Right atrium auricular region (tissue), 2 donors: ENCODE measurements at places on chromosomes 2 and 18. TPM values are rescaled to one million over a fixed set of nuclear protein-coding genes. Genes with fewer than 3 reads are reported as not detected.

The GULP1 gene
- 7.5 TPM for total RNA-seq

The NPC1 gene
- 16.2 TPM for total RNA-seq

The MRPL53 gene
- 81.4 TPM for total RNA-seq

The L3MBTL4 gene
- total RNA-seq: 6.6 TPM

The ANKRD12 gene
- total RNA-seq: 32.3 TPM

The SOX11 gene
- total RNA-seq: 0.71 TPM

The IRS1 gene
- total RNA-seq: 14.6 TPM

The ARHGEF33 gene
- 0.24 TPM for total RNA-seq

The HRH4 gene
- total RNA-seq: not detected

The CNDP1 gene
- not detected for total RNA-seq

The TUBA4B gene
- total RNA-seq: not detected

The EGR4 gene
- not detected for total RNA-seq

The AKAIN1 gene
- not detected for total RNA-seq

The ZCCHC2 gene
- 16.8 TPM for total RNA-seq

The LHCGR gene
- not detected for total RNA-seq

The EHBP1 gene
- total RNA-seq: 22.4 TPM

The ANKRD30B gene
- total RNA-seq: not detected

The SKOR2 gene
- not detected for total RNA-seq

The SERPINB13 gene
- not detected for total RNA-seq

The NDUFAF7 gene
- total RNA-seq: 10.1 TPM

The TGFA gene
- total RNA-seq: 1.7 TPM

The DSEL gene
- 6.8 TPM for total RNA-seq

The NPAS2 gene
- 39.2 TPM for total RNA-seq

The EMX1 gene
- not detected for total RNA-seq

The PMAIP1 gene
- 0.22 TPM for total RNA-seq

The OSR1 gene
- total RNA-seq: 12.5 TPM
